ENCODE measurements at places on chromosomes 2 and 18.
A peak's percentile ranks its signal among the peaks of the same experiment; 100 is the strongest.

DNA sequence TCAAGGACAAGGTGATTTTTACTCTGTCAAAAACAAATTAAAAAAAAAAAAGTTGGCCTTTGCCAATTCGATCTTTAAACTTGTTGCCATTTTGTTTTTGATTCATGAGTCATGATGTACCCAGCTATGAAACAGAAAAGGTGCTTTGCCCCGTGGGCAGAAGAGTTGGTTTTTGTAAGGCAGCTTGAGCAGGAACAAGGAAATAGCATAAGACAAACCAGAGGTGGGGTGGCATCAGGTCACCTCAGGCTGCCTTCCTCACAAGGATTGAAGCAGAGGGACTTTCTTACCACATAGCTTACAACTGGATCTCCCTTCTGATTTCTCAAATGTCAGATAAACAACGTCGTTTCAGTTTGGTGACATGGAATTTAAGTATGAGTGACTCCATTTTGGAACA lies 123.8 kb downstream of the ARL4C start:
- no peaks in the 10 kb centered on the region for H3K27me3 ChIP-seq
- H3K4me3 ChIP-seq: no peak overlapping the region
- DNase-seq: no peak
- H3K36me3 ChIP-seq: no peaks in the 10 kb centered on the region
- H3K4me1 ChIP-seq: no peaks in the 10 kb centered on the region

GRCh38 chr2:191991442-191991841 lies 144.6 kb upstream of the CAVIN2 start:
- no peak overlapping the region for H3K27ac ChIP-seq
- H3K4me3 ChIP-seq: no peak overlapping the region
- H3K27me3 ChIP-seq: no peaks in the 10 kb centered on the region
- no peaks in the 10 kb centered on the region for H3K4me1 ChIP-seq
- DNase-seq: no peak
- H3K36me3 ChIP-seq: no peaks in the 10 kb centered on the region

GRCh38 chr2:230863031-230863430 lies 1.7 kb upstream of the ITM2C start:
- no peak overlapping the region for H3K27ac ChIP-seq
- no peak overlapping the region for H3K4me3 ChIP-seq
- no peaks in the 10 kb centered on the region for H3K4me1 ChIP-seq
- no peaks in the 10 kb centered on the region for H3K36me3 ChIP-seq
- no peak for DNase-seq

- no peak overlapping the region for H3K27ac ChIP-seq
- H3K36me3 ChIP-seq: no peaks in the 10 kb centered on the region
- DNase-seq: no peak
- no peak overlapping the region for H3K4me3 ChIP-seq
- no peaks in the 10 kb centered on the region for H3K27me3 ChIP-seq
- no peaks in the 10 kb centered on the region for H3K4me1 ChIP-seq
Measured at GRCh38 chr2:235087832-235088495, 136.1 kb downstream of the SH3BP4 start.

DNA sequence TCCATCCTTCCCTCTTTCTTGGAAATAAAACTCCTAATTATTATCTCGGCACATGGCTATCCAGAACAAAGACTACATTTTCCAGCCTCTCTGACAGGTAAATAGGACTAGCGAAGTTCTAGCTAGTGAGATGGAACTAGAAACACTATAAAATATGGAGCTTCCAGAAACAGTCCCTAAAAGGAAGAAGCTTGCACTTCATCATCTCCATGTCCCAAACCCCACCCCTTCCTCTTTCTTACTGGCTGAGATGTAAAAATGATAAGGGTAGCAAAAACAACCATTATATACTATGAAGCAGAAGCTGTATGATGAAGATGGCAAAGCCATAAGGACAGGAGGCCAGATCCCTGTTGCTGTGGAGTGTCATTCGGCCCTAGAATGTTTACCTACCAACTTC lies 11.7 kb upstream of the ACTR2 start:
- H3K27ac ChIP-seq: no peak overlapping the region
- DNase-seq: no peak
- no peaks in the 10 kb centered on the region for H3K27me3 ChIP-seq
- no peaks in the 10 kb centered on the region for H3K4me1 ChIP-seq
- no peak overlapping the region for H3K4me3 ChIP-seq

DNA sequence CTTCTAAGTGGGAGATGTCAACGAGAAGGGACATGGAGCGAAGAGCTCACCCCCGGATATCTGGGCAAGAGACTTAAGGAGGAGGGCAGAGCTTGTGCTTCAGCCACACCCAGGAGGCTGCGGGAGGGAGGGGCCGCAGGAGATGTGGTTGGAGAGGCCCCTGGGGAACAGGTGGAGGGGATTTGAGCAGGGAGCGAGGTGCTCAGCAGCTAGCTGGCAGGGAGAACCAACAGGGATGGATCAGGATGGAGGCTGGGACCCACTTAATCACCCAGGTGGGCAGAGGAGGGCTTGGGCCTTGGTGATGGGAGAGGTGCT lies 78.3 kb downstream of the MBP start:
- H3K4me1 ChIP-seq: peaks cover 34% of the 10 kb centered on the region
- no peaks in the 10 kb centered on the region for H3K27me3 ChIP-seq

GRCh38 chr2:66872081-66872985 lies 437.4 kb downstream of the MEIS1 start:
- no peaks in the 10 kb centered on the region for H3K36me3 ChIP-seq
- no peak for DNase-seq
- no peak overlapping the region for H3K27ac ChIP-seq
- no peaks in the 10 kb centered on the region for H3K4me1 ChIP-seq

DNA sequence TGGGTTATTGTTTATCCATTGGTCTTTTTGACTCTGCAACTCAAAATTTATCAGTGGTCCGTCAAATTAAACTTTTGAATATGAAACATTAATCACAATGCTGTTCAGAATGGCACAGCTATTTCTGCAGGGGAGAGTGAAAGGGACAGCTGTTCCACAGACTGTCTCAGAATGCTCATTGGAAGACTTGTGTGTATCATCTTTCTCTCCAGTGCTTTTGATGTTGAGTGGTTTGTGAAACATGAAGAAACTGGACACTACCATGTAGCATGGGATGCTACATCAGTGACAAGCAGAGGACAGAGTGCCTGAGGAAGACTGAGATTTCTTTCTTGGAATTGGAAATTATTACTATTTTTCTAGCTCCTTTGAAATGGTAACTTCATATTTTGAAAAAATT lies 115.7 kb downstream of the PLCL1 start:
- H3K36me3 ChIP-seq: no peaks in the 10 kb centered on the region
- no peak overlapping the region for H3K27ac ChIP-seq
- no peaks in the 10 kb centered on the region for H3K27me3 ChIP-seq
- no peak overlapping the region for H3K4me3 ChIP-seq
- no peak for DNase-seq
- H3K4me1 ChIP-seq: no peaks in the 10 kb centered on the region

GRCh38 chr2:201093573-201093972 lies 21.8 kb downstream of the NDUFB3 start:
- no peak for DNase-seq
- H3K4me1 ChIP-seq: peaks cover 4% of the 10 kb centered on the region
- no peak overlapping the region for H3K27ac ChIP-seq
- H3K36me3 ChIP-seq: no peaks in the 10 kb centered on the region

DNA sequence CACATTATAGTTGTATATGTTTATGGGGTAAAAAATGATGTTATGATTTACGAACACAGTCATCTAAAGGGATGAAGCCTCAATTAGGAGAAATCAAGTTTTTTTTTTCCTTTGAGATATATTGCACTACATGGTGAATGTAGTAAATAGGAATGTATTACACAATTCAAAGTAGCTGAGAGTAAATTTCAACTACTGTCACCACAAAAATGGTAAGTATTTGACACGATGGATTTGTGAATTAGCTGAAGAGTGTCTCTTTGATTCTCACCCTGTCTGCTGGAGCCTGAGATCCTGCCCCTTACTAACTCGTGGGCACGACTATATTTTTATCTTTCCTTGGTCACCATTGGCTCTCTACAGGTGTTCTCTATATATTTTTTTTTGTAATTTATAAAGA lies 540.4 kb upstream of the DSEL start:
- H3K4me3 ChIP-seq: no peak overlapping the region
- H3K27me3 ChIP-seq: no peaks in the 10 kb centered on the region
- H3K27ac ChIP-seq: no peak overlapping the region
- no peaks in the 10 kb centered on the region for H3K36me3 ChIP-seq
- H3K4me1 ChIP-seq: no peaks in the 10 kb centered on the region

- no peaks in the 10 kb centered on the region for H3K36me3 ChIP-seq
- peaks cover 11% of the 10 kb centered on the region for H3K4me1 ChIP-seq
- no peak for DNase-seq
- H3K27ac ChIP-seq: no peak overlapping the region
Measured at GRCh38 chr2:238233625-238234024, 6.2 kb downstream of the HES6 start.

GRCh38 chr2:27428978-27429541 lies 629 bp downstream of the NRBP1 start:
- H3K36me3 ChIP-seq: peaks cover 2% of the 10 kb centered on the region
- peak overlapping the region; percentile 98 for H3K27ac ChIP-seq

GRCh38 chr2:44578471-44579093 lies 216.8 kb downstream of the CAMKMT start:
- H3K27me3 ChIP-seq: no peaks in the 10 kb centered on the region
- no peak for DNase-seq
- no peak overlapping the region for H3K4me3 ChIP-seq
- peaks cover 2% of the 10 kb centered on the region for H3K4me1 ChIP-seq
- no peaks in the 10 kb centered on the region for H3K36me3 ChIP-seq

GRCh38 chr2:180472133-180472532 lies 465.0 kb upstream of the CWC22 start:
- H3K4me1 ChIP-seq: no peaks in the 10 kb centered on the region
- H3K27me3 ChIP-seq: no peaks in the 10 kb centered on the region
- H3K4me3 ChIP-seq: no peak overlapping the region
- no peaks in the 10 kb centered on the region for H3K36me3 ChIP-seq
- DNase-seq: no peak
- no peak overlapping the region for H3K27ac ChIP-seq

DNA sequence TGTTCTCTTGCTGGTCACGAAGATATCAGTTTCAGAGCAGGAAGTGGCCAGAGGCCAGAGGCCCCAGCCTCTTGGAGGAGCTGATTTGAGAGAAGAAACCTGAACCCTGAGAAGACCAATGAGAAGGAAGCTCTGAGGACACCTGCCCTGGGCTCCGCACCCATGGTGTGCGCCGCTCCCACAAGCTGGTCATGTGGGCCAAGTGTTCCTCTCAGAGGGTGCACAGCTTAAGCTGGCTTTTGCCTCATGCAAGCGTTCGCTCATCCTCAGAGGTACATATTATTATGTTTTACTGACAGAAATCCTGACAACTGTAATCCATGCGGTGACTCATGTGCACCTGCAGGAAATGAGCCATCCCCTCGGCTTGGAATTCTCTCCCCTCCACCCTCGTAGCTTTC lies 316.1 kb upstream of the MYT1L start:
- DNase-seq: no peak
- no peak overlapping the region for H3K4me3 ChIP-seq
- H3K4me1 ChIP-seq: no peaks in the 10 kb centered on the region
- no peak overlapping the region for H3K27ac ChIP-seq
- peaks cover 2% of the 10 kb centered on the region for H3K27me3 ChIP-seq
- no peaks in the 10 kb centered on the region for H3K36me3 ChIP-seq

DNA sequence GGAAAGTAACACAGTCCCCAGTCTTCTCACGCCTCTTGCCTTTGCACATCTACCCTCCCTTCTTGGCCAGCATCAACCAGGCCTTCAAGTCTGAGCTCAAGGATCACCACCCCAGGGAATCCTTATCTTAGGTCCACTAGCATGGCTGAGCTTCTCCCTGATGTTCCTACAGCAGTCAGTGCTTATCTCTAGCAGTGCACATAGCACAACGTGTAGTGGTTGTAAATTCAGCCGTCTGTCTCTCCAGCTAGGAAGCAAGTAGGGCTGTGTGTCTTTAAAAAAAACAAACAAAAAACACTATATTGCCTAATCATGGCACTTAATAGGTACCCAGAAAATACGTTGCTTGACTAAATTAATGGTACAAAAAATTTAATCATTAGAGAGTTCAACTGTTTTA lies 29.2 kb downstream of the KCNG3 start:
- H3K4me3 ChIP-seq: no peak overlapping the region
- H3K36me3 ChIP-seq: no peaks in the 10 kb centered on the region
- no peaks in the 10 kb centered on the region for H3K27me3 ChIP-seq
- no peak for DNase-seq
- no peak overlapping the region for H3K27ac ChIP-seq
- H3K4me1 ChIP-seq: no peaks in the 10 kb centered on the region
